Astrocyte of the cerebellum (primary cell): ENCODE measurements at places on chromosomes 16 and 17.

DNA sequence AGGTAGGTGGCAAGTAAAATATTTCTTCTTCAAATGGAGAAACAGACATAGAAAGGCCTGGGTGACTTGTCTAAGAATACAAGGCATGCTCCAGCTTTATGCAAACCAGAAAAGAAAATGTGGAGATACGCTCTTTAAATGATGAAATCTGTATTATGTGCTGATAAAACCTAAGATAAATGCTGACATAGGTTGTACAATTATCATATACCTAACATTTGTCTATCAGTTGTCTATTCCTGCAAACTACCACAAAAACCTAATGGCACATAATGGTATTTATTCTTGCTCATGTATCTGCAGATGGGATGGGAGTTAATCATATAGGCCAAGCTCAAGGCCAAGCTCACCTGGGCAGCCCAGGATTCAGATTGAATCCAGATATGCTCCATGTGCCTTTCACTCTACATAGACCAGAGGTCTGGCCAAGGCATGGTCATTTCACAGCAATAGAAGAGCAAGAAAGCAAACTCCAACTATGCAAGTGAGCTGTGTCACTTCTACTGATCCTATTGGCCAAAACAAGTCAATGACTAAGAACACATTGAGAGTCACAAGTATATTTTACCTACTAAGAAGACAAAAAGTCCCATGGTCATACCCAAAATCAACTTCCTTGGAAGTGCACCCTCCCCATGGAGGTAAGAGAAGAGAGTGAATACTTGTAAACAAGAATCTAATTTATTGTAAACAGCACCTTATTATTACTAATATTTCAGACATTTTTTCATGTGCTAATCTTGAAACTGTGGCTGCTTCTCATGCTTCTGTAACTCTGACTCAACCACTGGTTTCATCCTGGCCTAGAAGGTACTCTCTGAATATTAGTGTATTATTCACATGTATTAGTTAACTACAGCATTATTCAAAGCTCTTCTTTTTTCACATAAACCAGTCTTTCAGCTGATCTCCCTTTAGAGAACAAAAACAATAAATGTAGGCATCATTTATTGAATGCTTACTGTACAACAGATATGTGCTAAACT is 270.7 kb upstream of the SOX9 start:
- no peak for DNase-seq

- DNase-seq: no peak
These were observed 8.8 kb upstream of the CEP20 start for GRCh38 chr16:15897121-15897780.

DNA sequence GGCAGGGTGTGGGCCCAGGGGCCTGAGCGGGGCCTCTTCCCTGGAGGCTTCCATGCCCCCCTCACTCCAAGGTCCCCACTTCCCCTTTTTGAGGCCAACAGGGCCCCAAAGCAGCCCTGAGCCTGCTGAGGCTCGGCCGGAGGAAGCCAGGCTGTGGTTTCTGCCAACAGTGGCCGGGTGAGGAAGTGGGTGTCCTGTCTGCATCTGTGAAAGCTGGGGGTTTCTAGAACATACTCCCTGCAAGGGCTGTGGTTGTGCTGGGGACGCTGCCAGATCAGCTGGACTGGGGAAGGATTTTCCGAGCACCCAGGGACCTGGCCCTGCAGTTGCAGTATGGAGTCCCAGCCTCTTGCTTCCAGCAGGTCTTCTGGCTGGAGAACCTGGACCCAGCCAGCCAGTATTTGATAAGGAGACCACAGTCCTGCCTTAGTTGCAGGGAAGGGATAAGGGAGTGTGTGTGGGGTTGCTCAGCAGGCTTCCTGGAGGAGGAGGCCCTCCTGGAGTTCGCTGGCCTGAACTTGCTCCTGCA is 15.7 kb downstream of the ADCY7 start:
- peak; percentile 40 for DNase-seq

GRCh38 chr16:85413691-85414663 is 199.1 kb upstream of the GSE1 start:
- DNase-seq: no peak

DNA sequence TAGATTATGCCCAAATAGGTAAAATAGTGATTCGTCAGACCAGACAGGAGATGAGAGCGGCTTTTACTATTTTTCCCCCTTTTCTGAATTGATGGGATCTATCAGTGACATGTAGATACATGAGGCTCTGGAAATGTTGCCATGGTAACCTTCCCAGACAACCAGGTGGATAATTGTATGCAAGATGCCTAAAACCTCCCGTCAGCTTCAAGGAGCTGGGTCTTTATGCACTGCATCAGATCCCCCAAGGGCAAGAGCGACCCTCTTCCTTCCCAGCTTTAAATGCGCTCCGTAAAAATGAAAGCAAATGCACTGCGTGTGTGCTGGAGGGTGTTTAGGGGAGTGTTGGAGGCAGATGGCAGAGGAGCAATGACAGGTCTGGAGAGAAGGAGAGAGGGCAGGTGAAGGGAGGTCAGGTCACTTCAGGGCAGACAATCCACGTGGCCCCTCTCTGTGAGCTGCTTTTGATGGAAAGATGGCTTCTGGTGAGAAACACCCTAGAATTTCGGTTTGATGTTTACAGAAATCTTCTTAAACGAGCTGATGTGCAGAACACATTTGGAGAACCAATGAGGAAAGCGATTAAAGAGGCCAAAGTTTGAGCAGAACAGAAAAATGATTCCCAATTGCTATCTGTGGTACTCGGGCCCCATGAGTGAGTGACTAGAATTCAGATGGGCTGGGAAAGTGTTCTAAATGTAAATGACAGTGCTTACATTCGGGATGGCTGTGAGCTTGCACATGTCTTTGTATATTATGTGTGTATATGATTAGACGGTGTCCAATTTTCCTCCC is 461.7 kb upstream of the HSBP1 start:
- DNase-seq: no peak

DNA sequence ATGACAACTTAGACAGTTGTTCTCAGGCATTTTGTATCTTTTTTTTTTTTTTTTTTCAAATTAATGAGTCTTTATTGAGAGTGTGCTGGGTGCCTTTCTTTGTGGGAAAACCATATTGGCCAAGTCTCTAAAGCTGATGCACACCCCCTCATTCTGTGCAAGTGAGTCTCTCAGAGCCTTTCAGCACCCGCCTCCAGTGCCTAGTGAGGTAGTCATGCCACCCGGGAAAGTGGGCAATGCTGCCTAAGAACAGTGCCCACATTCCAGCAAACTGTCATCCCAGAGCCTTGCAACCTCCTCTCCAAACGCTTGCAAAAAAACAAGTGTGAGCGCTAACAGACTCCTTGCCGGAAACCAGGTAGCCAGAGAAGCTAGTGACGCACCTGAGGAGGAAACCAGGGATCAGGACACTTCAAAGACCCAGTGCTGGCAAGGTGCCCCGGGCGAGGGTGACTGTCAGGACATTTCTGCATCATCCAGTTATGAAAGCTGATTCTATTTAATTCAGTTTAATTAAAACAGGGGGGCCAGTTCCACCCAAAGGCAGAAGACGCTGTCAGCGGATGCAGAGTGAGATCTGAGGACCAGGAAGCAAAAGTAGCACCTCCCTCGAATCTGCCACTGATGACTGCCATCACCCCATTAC is 34.9 kb downstream of the SMARCE1 start:
- DNase-seq: no peak

DNA sequence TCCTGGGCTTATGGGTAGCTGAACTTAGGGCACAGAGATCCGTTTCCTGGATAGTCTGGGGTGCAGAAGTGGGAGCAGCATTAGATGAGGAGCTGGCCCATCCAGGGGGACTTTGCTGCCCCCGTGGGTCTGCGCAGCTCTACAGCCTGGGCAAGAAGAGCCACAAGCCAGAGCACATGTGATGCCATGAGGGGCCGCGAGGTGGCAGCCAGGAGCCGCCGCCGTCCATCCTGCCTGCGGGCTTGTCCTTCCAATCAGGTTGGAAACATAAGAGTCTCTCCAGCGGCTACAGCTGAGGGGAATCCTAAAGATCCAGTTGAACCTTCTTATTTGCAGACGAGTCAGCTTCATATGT is 21.9 kb downstream of the C1QTNF1 start:
- no peak for DNase-seq

DNA sequence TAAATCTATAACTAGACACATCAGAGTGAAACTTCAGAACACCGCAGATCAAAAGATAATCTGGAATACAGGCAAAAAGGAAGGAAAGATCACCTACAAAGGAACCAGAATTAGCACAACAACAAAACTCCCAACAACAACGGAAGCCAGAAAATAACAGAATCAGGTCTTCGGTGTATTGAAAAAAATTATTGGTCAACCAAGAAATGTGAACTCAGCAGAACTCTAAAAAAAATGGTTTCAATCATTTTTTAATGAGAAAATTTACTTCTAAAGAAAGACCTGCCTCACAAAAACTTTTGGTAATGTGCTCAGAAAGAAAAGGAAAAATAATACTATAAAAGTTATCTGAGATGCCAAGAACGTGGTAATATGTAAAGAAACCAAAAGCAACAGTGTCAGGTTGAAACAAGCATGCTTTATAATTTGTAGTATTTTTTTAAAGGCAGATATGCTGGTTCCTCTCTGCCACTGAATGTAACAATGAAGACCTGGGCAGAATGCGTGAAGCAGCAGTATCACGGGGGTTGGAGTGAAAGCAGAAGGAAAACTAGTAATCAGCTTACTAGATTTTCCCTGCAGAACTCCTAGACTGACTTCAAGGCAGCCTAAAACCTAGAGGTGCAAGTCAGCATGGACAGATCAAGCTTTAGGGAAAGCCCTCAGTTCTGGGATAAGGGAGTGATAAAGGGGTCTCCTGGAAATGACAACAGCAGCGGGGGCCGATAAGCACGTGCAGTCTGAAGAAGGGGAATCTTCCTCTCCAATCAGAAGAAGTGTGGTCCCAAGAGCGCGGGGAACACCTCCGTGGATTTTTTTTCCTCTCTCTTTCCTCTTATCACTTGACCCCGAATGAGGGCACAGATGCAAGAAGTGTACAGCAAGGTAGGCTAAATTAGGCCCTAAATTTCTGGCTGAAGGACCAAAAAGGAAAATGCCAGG is 80.9 kb upstream of the TEKT1 start:
- no peak for DNase-seq

DNA sequence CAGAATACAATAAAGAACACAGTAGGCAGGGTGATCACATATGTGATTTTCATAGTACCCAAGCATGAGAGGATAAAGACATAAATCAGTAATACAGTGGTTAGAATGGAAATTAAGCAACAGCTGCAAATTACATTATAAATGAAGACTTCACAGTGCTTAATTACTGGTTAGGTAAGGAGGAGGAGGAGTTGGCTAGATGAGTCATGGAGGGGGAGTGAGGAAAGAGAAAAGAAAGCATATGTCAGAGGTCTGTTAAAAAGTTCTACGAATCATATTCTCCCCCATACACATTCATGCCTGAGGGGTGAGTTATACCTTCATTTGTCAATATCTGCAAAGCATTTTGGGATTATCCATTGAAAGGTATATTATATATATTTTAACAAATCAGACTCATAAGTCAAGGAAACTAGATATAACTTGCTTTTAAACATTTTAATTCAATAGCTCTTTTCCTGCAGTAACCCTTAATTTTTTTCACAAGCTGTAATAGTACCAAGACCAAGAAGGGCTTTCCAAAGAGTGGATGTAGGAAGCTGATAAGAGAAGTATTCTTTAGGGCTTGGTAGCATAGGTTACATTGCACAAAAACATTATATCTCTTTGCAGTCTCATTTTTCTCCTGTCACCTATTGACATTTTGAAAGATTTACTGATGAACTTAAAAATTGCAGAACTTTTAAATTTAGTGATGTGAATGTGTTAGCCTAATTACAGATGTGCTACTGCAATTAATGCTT is 99.3 kb downstream of the STXBP4 start:
- no peak for DNase-seq

- no peak for DNase-seq
These were observed 44.7 kb downstream of the CRISPLD2 start for GRCh38 chr16:84864326-84864955.

- peak; percentile 91 for DNase-seq
These were observed 6.5 kb upstream of the C16orf74 start for GRCh38 chr16:85757341-85757822.

DNA sequence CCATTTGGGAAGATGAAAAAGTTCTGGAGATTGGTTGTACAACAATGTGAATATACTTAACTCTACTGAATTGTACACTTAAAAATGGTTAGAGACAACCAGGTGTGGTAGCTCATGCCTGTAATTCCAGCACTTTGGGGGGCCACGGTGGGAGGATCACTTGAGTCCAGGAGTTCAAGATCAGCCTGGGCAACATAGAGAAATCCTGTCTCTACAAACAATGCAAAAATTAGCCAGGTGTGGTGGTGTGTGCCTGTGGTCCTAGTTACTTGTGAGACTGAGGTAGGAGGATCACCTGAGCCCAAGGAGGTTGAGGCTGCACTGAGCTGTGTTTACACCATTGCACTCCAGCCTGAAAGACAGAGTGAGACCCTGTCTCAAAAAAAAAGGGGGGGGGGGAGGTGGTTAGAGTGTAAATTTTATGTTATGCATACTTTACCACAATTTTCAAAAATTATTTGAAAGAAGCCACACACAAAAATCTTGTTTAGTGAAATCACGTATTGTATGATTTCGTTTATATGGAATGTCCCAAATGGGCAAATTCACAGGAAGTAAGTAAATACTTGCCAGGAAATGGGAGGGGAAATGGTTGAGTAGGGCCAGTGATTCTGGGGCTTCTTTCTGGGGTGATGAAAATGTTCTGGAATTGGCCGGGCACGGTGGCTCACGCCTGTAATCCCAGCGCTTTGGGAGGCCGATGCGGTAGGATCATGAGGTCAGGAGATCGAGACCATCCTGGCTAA is 37.1 kb upstream of the AMZ2 start:
- DNase-seq: no peak

- DNase-seq: no peak
These were observed 156.4 kb upstream of the FOXF1 start for GRCh38 chr16:86353948-86354347.

DNA sequence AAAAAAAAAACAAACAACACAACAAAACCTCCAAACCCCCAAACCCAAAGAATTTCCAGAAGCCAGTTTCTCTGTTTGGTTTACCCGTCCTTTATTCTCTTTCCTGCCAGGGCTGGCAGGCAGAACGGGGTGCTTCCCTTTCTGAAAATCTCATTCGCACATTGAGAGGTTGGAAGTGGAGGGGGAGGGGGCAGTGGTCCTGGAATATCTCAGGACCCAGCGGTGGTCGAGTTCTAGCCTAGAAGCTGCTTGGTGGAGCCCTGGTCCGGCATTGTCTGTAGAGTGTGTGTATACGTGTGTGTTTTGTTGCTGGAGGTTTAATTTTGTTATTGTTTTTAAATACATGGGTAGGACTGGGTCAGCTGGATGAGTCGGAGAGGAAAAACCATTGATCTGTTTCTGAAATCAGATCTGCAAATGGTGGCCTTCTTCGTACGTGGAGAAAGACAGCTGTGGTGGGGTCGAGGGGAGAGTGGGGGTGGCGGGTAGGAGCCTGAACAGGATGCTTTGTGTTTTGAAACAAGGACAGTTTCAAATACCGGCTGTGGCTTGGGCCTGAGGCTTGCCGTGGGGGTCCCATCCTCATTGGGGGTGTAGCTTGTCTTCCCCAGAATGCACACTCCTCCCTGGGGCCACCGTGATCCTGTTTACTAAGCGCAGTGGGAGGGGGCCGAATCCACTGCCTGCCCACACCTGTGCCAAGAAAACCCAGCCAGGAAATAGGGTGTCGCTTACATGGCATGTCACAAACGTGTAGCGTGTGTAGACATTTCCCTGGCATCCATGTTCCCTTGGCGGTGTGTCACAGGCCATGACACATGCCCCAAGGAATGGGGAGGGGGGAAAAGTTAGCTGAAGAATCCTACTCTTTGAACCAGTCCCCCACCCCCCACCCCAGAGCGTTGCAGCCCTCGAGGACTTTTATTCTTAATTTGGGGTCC is 1.6 kb downstream of the CMIP start:
- DNase-seq: no peak
